ENCODE measurements at places on chromosomes 3 and 15.

DNA sequence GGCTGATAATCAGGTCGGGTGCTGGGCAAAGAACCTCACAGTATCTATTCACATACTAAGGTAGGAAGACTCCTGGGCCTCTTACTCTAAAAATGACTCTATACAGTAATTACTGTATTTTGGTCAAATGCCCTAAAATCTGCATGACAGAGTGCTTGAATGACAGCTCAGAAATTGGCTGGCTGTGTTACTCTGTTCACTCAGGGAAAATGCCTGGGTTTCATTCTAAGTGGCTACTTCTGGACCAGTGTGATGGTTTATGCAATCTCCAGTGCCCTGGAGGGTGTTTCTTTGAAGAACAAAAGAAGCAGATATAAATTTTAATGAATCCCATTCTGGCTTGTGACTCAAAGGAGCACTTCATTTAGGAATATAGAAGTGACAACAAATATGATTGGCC, 2.2 kb downstream of the GABRR3 start:
- DNase-seq: no peak

GRCh38 chr3:9339761-9340471, 22.9 kb upstream of the THUMPD3 start:
- no peak for DNase-seq

DNA sequence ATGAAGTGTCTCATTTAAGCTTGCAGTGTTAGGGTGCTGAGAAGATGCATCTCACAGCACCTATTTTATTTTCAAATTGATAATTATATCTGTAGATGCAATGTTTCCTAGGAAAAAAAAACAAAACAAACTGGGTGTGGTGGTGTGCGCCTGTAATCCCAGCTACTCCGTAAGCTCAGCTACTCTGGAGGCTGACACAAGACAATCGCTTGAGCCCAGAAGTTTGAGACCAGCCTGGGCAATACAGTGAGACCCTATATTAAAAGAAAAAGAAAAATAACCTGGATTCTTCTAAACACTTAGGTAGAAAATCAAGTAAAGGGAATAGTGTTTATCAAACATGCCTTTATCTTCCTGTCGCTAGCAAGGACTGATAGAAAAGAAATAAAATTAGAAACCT, 1.9 kb downstream of the MINDY2 start:
- DNase-seq: no peak

GRCh38 chr15:80325206-80325605, 73.2 kb upstream of the CTXND1 start:
- no peak for DNase-seq

GRCh38 chr15:60379525-60380274, 18.1 kb downstream of the ANXA2 start:
- no peak for DNase-seq
